Spleen (tissue), 13 donors: ENCODE measurements at places on chromosomes 4 and X.

DNA sequence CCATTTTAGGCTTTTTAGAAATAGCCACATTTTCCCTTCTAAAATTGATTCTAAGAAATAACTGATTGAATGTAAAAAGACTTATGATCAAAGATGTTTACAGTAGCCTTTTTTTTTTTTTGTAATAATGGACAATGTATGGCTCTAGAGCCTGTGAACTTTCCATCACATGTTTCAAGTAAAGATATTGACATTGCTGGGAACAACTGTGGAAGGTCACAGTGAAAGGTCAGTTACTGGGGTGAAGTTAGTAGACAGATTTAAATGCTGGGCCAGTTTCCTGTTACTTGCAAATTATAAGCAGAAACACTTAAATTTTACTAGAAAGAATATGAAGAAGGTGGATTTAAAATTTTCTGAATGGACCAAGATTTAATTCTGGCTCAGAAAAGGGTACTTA is 18.4 kb downstream of the PAGE2 start:
- H3K27me3 ChIP-seq: no peaks in the 10 kb centered on the region
- H3K27ac ChIP-seq: no peak overlapping the region
- no peaks in the 10 kb centered on the region for H3K36me3 ChIP-seq

DNA sequence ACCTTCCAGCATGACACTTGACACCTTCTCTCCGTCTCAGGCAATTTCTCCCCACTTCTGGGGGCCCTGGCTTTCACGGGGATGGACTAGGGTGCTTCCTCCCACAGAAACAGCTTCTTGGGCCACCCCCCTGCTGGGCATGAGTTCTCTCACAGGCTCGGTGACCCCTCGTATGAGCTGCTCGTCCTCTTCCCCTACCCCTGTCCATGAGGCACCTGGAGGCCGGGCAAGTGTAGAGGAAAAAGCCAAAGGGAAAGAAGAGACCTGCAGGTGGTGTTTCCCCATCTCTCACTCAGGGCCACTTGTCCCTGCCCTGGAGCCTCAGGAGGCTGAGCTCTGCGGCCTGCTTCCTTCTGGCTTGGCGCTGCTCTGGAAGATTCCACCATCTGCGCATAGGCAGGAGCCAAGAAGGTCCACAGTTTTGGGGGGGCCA is 1.9 kb upstream of the RGS12 start:
- H3K27me3 ChIP-seq: peaks cover 49% of the 10 kb centered on the region
- no peak for DNase-seq
- H3K4me3 ChIP-seq: no peak overlapping the region
- peak overlapping the region; percentile 92 for H3K27ac ChIP-seq

- no peak overlapping the region for H3K4me3 ChIP-seq
- H3K4me1 ChIP-seq: no peaks in the 10 kb centered on the region
- no peak overlapping the region for H3K27ac ChIP-seq
Observed at GRCh38 chrX:85375333-85375738, 4.1 kb downstream of the POF1B start.

GRCh38 chrX:102712981-102713625 is 855 bp downstream of the GPRASP2 start:
- H3K4me1 ChIP-seq: no peaks in the 10 kb centered on the region
- peak overlapping the region; percentile 72 for H3K4me3 ChIP-seq
- H3K27ac ChIP-seq: peak overlapping the region; percentile 75
- H3K36me3 ChIP-seq: no peaks in the 10 kb centered on the region

- no peak overlapping the region for H3K4me3 ChIP-seq
- H3K27me3 ChIP-seq: no peaks in the 10 kb centered on the region
- no peaks in the 10 kb centered on the region for H3K36me3 ChIP-seq
Observed at GRCh38 chr4:71267244-71267643, 71.6 kb upstream of the SLC4A4 start.

- no peaks in the 10 kb centered on the region for H3K4me1 ChIP-seq
- H3K27me3 ChIP-seq: no peaks in the 10 kb centered on the region
- peak overlapping the region; percentile 30 for H3K27ac ChIP-seq
- no peak for DNase-seq
- no peak overlapping the region for H3K4me3 ChIP-seq
Observed at GRCh38 chr4:26272654-26273615, 47.9 kb upstream of the RBPJ start.

GRCh38 chr4:152309418-152309817 is 226.5 kb downstream of the FBXW7 start:
- no peaks in the 10 kb centered on the region for H3K4me1 ChIP-seq
- no peak for DNase-seq
- no peaks in the 10 kb centered on the region for H3K27me3 ChIP-seq
- H3K36me3 ChIP-seq: no peaks in the 10 kb centered on the region
- H3K27ac ChIP-seq: no peak overlapping the region
